ENCODE measurements at places on chromosomes 3 and 15.

- H3K27ac ChIP-seq = no peak overlapping the region
- H3K27me3 ChIP-seq = no peaks in the 10 kb centered on the region
Observed at GRCh38 chr15:73927003-73927475, 777 bp downstream of the LOXL1 start.

GRCh38 chr3:123111640-123112039 is 44.8 kb downstream of the PDIA5 start:
- no peaks in the 10 kb centered on the region for H3K36me3 ChIP-seq
- no peaks in the 10 kb centered on the region for H3K4me1 ChIP-seq

DNA sequence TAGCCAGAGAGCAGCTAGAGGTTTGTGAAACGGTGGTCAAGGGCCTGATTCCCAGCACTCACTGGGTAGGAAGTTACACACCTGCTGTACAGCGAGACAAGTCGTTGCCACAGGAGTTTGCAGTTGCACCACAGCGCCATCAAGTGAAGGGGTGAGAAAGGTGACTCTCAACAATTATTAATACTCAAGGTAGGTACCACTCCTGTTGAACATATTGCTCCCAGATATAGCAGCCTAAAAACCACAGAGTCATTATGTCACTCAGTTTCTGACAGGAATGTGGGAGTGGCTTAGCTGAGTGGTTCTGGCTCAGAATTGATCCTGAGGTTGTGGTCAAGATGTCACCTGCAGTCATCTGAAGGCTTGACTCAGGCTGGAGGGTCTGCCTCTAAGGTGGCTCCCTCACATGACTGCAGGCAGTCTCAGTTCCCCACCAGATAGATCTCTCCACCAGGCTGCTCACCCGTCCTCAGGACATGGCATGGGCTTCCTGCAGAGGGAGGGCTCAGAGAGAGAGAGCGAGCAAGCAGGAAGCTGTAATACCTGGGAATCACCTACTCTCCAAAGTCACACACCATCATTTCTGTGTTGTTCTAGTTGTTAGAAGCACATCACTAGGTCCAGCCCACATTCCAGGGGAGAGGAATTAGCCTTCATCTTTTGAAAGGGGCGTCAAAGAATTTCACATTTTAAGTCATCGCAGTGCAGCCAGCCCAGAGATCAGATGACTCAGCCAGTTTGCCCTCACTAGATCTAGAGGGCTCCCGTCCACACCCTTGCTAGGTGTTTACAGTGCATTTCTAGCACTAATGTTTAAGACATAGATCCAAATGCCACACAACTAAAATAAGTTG is 17.0 kb upstream of the ANO10 start:
- DNase-seq = peak; percentile 21
- no peak overlapping the region for H3K27ac ChIP-seq
- H3K27me3 ChIP-seq = no peaks in the 10 kb centered on the region
- no peak overlapping the region for H3K4me3 ChIP-seq
- peaks cover 3% of the 10 kb centered on the region for H3K4me1 ChIP-seq

GRCh38 chr3:177037241-177037640 is 160.0 kb downstream of the TBL1XR1 start:
- H3K36me3 ChIP-seq = peaks cover 62% of the 10 kb centered on the region
- DNase-seq = no peak
- no peak overlapping the region for H3K27ac ChIP-seq
- no peaks in the 10 kb centered on the region for H3K27me3 ChIP-seq

Data from CD4-positive, alpha-beta T cell (primary cell).